ENCODE measurements at places on chromosomes 1 and 21. TPM values are rescaled to one million over a fixed set of nuclear protein-coding genes. Genes with fewer than 3 reads are reported as not detected.

ZNF697 gene
- total RNA-seq, result 0.62 TPM

MYBPHL gene
- total RNA-seq, result not detected

ITGB3BP gene
- total RNA-seq, result 61.1 TPM

GRCh38 chr1:152623203-152623844 lies 421 bp upstream of the LCE3A start:
- DNase-seq, result peak; percentile 44
- H3K4me3 ChIP-seq, result no peak overlapping the region
- peaks cover 2% of the 10 kb centered on the region for H3K4me1 ChIP-seq
- H3K36me3 ChIP-seq, result no peaks in the 10 kb centered on the region

GRCh38 chr1:90959352-90960206 lies 62.3 kb downstream of the ZNF644 start:
- H3K4me1 ChIP-seq, result peaks cover 69% of the 10 kb centered on the region
- no peak for DNase-seq
- H3K4me3 ChIP-seq, result no peak overlapping the region
- H3K36me3 ChIP-seq, result peaks cover 32% of the 10 kb centered on the region
- H3K27me3 ChIP-seq, result no peaks in the 10 kb centered on the region

DNA sequence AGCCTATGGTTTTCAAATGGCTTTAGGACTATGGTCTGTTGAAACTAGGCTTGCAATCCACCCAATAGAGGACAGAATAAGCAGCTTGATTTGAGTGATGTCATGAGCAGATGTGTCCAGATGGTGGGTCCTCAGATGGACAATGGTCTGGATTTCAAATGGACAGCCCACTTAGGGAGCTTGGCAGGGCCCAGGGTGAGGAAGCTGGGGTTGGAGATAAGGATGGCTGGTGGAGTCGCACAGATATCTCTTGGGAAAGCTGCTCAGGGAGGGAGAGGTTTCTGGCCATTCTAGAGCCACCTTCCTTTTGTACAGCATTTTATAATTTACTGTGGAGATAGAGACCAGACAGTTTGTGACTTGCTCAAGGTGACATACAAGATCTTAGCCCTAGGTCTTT lies 55.0 kb downstream of the NFASC start:
- no peaks in the 10 kb centered on the region for H3K36me3 ChIP-seq
- DNase-seq, result no peak
- peaks cover 7% of the 10 kb centered on the region for H3K27me3 ChIP-seq
- H3K4me1 ChIP-seq, result no peaks in the 10 kb centered on the region
